Activated naive CD4-positive, alpha-beta T cell treated with anti-CD3 and anti-CD28 coated beads for 36 hours (primary cell): ENCODE measurements at places on chromosomes 6 and 20. TPM values are rescaled to one million over a fixed set of nuclear protein-coding genes. Genes with fewer than 3 reads are reported as not detected.

GRCh38 chr6:48985025-48985424 lies 478.0 kb downstream of the MMUT start:
- DNase-seq: no peak

- DNase-seq: no peak
Measured at GRCh38 chr6:343226-343935, 48.2 kb upstream of the IRF4 start.

DNA sequence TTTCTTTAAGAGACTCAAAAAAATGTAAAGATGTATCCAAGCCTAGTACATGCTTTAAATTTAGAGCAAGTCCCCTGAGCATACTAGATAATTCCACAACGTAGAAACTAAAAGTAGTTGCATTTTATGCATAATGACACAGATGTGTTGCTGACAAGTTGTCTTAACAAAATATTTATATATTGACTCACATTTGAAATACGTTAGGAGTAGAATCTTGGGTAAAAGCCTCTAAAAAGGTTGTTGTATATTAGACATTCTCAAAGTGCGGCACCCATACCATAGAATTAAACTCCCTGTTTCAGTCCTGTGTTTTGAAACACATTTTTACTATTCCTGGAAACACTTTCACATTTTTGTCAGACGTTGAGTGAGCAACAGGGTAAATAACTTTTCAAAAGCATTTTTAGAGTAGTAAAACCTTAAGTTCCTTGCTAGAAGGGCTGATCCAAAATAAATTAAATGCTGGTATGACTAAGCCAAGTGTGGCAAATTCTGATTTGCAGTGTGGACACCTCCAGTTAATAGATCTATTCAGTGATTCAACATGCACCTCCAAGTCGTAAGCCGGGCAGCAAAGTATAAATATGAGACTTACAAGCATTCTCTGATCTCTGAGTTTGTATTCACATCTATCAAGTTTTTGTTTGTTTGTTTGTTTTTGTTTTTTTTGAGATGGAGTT lies 97.5 kb downstream of the GMDS start:
- DNase-seq: no peak

SCUBE3 gene
- not detected for total RNA-seq

CNKSR3 gene
- total RNA-seq: 0.12 TPM

DCDC2 gene
- total RNA-seq: not detected

DNA sequence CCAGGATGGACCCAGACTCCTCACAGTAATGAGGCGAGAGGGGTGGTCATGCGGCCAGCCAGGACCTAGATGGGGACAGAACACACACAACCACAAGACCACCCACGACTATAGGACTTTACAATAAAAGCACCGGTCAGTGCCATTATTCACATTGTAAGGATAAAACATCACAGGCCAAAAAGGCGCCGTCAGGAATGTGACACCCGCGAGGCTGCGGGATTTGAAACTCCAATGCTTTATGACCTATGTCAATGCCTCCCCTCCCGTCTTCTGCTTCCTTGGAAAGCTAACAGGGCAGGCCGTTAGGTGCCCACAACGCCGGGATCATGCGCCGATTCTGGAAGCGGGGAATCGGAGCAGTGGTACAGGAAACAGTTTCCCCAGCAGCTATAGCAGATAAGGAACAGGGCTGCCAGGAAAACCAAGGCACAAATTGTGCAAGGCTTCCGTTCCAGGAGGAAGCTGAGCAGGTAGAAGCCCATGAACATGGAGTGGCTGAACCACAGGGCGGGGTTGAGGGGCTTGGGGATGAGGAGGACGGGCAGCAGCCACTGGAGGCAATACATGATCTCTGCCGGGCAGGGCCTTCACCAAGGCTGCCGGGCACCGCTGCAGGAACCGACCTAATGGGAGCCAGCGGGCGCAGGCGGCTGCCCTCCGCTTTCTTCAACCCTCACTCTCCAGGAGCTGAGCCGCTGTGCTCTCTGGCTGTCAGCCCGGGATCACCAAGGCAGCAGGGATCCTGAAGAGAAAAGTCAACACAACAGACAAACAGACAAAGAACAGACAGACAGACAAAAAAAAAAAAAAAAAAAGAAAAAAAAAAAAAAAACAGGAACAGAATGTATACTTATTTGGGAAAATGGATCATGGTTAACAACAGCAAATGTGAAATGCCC lies 2.2 kb upstream of the NNAT start:
- no peak for DNase-seq

DNA sequence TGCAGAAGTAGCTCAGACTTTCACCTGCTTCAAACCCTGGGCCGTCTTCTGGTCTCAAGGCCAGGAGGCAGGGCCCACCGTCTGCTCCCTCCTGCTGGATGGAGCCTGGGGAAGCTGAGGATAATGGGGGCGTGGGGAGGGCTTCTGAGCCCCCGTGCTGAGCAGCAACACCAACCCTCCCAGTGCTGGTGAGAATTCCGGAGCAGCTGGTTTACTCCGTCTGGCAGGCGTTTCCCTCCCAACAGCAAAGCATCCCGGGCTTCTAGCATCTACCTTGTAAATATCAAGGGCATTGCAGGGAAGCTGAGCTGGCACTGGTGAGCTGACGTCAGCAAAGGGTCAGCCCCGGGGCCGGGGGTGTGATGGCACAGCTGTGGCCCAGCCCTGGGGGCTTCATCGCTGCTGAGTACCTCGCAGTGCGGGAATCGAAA lies 16.8 kb upstream of the CHRNA4 start:
- DNase-seq: no peak

MYL9 gene
- total RNA-seq: not detected

DNA sequence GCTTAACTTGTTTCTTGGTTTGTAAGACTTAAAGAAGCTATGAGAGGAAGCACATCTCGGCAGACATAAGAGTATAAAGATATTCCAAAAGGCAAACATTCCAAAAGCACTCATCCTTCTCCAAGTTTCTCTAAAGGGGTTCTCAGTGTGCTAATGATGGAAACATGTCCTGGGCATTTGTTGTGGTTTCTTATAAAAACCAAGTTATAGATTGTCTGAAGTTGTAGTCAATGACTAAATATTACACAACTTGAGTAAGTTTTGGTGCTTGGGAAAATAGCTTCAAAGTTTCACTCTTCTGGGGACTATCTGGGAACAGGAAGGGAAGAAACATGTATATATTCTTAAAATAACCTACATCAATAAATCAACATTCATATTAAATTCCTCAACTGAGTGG lies 128.3 kb upstream of the TBX18 start:
- DNase-seq: no peak

DNA sequence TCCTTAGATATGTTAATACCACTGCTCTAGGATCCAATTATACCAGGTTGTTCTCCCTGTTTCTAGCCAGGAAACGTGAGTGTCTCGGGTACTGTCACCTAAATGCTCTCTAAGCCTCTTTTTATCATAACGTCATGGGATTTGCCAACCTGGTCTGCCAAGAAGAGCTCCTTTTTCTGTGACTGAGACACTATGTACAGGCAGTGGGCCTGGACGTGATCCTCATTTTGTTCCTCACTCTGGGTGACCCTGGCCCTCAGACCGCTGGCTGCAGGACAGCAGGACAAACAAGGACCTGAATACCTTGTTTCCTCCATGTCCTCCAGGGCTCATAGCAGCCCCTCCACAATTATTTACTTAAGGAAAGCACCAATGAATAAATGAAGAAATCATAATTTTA lies 69.1 kb downstream of the CD164 start:
- no peak for DNase-seq

- no peak for DNase-seq
Measured at GRCh38 chr6:137820425-137820824, 46.6 kb upstream of the TNFAIP3 start.

DNA sequence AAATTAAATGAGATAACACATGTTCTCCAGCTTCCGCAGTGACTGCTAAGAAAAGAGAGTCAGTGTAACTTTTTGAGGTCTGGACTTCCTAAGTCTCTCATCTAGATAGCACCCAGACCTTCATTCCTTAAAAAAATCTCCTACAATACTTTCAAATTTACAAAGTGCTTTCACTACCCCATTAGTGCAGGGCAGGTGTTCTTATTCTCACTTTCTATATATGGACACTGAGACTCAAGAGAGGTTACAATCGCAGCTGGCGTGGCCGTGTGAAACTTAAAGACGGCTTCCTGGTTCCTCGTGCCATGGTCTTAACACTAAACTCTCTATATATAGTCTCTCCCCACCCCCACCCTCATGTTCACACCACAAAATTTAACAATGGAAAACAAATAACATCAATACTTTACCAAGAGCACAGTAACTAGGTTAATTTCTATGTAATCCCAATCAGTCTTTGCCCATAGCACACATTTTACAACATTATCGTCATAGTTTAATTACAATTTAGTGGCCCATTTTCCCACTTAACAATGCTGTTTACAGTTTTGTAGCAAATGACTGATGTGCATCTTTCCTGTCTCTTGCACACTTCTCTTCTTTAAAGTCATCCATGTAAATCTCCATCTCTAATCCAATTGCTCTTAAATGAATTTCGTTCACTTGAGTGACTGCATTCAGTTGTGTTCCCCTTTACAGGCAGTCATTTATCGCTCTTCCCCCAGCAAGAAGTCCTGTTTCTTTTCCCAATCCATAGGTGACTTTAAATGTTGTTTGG lies 78.8 kb upstream of the ARID1B start:
- DNase-seq: no peak
